Left lobe of liver (tissue), 2 donors: ENCODE measurements at places on chromosomes 2 and 18. TPM values are rescaled to one million over a fixed set of nuclear protein-coding genes. Genes with fewer than 3 reads are reported as not detected.
A peak's percentile ranks its signal among the peaks of the same experiment; 100 is the strongest.

DNA sequence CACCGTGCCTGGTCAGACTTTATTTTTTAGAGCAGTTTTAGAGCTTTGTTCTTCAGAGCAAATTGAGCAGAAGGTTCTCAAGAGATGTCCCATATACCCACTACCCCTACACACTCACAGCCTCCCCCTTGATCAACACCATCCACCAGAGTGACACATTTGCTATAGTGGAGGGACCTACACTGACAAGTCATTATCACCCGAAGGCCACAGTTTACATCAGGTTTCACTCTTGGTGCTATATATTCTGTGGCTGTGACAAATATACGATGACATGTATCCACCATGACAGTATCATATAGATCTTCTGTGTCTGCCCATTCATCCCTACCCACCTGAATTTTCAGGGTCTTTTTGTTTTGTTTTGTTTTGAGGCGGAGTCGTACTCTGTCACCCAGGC lies 15.4 kb upstream of the ATP6V1C2 start:
- DNase-seq: no peak

- no peak for DNase-seq
These were observed 4.7 kb upstream of the RAB11FIP5 start for GRCh38 chr2:73117441-73117840.

DNA sequence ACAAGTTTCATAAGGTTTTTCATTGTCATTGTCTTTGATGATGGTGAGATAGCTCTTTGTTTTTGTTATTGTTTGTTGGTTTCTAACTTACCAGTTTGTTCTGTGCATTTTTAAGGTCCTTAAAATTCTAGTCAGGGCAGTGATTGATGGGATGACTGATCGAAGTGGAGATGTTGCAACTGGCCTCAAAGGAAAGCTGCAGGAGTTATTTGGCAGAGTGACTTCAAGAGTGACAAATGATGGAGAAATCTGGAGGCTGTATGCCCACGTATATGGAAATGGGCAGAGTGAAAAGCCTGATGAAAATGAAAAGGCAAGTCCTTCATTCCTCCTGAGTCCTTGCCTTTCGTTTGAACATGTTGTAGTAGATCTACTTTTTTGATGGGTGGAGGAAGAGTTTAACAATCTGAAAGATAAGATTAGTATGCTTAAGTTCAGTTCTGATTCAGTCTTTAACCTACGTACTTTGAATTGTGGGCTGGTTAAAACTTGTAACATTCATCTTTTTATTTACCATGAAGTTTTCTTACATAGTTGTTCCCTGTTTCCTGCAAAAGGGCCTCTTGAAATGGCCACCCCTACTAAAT lies 135.8 kb upstream of the LTBP1 start:
- no peak for DNase-seq

DNER gene
- 0.10 TPM for total RNA-seq

GRCh38 chr2:230457073-230457768 lies 41.2 kb downstream of the SP100 start:
- DNase-seq: no peak

- peak; percentile 55 for DNase-seq
These were observed 848 bp downstream of the TMSB10 start for GRCh38 chr2:84906108-84906899.

COBLL1 gene
- 75.0 TPM for total RNA-seq
